ENCODE measurements at places on chromosomes 6 and 20.

GRCh38 chr6:41777551-41778285 lies 2.0 kb downstream of the FRS3 start:
- DNase-seq: no peak

- no peak for DNase-seq
These were observed 9.2 kb downstream of the SPATA2 start for GRCh38 chr20:49906101-49906604.

GRCh38 chr6:16901306-16901705 lies 140.0 kb upstream of the ATXN1 start:
- no peak for DNase-seq

DNA sequence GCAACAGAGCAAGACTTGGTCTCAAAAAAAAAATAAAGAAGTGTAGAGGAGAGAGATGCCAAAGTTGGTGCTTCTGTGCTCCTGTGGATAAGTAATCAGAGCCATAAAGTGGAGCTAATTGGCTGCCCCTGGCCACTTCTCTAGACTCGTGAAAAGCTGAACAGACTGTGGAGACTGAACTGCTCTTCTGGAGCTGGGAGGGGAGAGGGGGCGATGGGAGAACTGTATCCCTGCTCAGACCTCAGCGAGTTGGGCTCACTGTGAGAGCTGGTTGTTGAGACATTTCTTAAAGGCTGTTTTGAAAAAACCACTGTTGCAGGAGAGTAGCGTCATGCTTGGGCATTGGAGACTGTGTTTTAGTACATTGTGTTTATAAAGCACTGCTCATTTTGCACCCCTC lies 125.7 kb downstream of the TCP11 start:
- no peak for DNase-seq

- no peak for DNase-seq
These were observed 608.9 kb downstream of the PRKN start for GRCh38 chr6:162118706-162119105.

DNA sequence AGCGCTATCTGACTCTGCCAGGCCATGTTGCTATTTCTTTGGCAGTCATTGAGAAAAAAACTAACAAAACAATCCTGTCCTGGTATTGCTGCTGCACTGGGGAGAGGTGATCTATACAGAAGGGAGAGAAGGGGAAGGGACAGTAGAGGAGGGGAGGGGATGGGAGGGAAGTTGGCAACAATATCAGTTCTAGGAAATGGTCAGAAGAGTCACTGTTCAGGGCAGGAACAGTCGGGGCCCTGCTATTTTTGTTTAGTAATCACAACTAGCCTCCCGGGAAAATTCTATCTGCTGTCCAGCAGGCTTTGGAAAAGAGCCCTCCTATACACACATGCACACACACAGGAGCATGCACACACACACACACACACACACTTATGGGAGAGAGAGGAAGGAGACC lies 142.3 kb upstream of the CARMIL1 start:
- no peak for DNase-seq

DNA sequence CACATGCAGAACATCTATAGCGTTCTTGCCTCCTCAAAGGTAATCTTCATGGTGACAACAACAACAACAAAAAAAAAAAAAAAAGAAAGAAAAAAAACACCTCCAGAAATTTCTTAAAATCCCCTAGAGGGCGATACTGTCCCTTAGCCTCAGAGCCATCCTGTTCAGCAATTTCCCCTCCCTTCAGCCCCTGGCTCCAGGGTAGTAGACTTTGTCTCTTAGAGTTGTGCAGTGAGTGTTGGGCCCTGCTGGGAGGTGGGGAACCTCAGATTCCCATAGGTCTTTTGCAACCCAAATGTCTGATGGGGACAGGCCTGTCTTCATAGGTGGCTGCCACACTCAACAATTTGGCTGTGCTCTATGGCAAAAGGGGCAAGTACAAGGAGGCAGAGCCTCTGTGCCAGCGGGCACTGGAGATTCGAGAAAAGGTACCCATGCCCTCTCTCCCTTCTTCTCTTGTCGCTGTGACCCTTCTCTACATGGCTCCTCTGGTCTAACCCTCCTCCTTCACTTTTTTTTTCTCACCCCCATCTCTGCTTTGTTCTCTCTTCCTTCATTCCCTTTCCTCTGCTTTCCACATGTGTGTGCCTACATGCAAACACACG lies 6.0 kb upstream of the PTK7 start:
- DNase-seq: no peak

DNA sequence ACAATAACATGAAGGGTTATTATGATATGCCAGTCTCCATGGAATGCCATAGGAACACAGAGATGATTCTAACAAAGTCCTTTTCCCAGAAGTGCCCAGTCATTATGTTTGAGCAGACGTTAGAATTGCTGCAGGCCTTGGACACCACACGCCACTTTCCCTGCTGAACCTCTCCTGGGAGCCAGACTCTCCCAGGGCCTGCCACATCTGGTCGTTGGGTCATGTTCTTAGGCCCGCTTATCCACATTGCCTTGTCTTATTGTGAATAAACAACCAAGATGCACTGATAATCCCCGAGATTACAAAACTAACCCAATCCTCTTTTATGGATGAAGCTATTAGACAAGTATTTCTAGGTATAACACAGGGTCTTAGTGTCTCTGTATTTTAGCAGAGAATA lies 276.5 kb upstream of the CITED2 start:
- no peak for DNase-seq

- no peak for DNase-seq
These were observed 22.3 kb upstream of the KCNK16 start for GRCh38 chr6:39344821-39345280.

DNA sequence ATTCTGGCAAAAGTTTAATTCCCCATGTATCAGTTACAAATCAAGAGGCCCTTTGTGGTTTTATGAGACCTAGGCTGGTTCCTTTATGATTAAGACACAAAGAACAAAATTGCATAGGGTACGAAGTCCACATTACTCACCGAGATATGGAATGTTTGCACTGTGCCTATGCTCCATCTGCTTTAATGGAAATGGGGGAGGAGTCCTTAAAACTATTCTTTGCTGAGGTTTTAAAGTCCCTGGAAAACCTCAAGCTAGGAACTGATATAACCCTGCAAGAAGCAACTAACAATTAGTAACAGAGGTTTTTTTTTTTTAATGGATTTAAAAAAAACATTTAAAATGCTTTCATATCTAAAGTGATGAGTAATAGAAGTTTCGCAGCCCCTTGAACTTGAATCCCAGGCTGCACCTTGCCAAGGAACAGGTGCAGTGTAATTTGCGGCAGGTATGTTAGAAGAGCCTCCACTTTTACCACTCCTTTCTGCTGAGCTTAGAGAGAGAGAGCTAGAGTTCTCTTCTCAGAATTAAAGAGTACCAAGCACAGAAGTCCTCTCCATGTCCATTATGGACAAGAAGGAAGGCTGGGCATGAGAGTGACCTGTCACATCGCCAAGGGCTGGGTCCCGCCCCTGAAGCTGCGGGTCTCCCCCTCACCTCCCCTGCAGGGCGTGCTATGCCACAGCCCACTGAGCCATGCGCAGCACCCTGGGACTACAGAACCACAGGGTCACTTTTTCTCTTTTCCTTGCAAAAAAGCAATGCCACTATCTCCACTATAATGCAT lies 2.3 kb downstream of the SERPINB1 start:
- no peak for DNase-seq

- DNase-seq: no peak
These were observed 15.4 kb downstream of the RANBP9 start for GRCh38 chr6:13696226-13696625.

DNA sequence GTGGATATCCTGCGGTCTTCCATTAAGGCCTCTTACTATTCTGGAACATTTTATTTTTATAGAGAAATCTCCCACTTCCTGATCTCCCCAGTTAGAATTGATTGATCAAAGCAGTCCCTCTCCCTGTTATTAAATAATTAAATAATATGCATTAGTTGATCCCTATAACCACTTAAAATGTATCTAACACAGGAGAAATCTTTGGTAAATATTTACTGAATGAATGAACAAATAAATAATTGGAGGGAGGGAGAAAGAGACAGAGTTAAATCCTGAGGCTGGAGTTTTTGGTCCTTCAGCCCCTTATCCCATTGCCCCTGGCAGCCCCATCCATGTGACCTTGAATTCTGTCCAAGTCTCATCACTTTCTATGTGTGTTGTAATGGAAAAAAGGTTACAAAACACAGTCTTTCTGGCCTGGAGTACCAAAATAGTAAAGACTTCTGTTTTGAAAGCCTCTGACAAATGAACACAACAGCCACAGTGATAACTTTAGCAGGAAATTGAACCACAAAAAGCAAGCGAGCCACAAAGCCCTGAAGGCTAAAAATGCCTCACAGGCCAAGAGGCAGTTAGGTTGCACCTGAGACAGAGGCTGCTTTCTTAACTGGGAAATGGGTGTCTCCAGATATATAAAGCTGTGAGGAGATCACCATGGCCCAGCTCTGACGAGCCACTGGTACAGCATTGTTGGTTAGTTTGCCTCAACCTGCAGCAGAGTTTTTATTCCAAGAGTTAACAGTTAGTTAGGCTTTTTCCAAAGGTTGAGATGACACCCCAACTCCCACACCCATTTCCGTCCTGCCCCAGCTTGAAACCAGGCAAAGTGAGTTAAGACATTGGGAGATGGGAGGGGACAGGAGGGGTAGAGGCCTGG lies 11.3 kb downstream of the NT5E start:
- DNase-seq: no peak

GRCh38 chr6:71887744-71888230 lies 1.4 kb downstream of the RIMS1 start:
- no peak for DNase-seq

GRCh38 chr6:159445351-159445750 lies 247.7 kb downstream of the SOD2 start:
- DNase-seq: no peak

- DNase-seq: no peak
These were observed 41.1 kb upstream of the ZNF831 start for GRCh38 chr20:59122566-59122919.

DNA sequence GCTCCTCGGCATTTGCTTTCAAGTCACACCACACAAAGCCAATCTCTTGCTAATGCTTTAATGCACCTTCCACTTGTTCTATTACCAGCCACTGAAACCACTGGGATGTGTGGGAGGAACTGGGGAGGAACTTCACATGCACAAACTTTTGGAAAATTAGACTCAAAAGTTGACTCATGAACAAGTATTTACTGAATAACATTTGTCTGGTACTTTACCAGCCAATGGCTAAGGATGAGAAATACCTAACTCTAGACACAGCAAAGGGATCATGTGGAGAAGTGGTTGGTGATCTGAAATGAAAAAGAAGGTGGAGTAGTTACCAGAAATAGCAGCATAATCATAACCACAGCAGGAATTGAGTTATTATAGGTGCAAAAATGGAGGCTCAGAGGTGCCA lies 554.0 kb upstream of the NOX3 start:
- DNase-seq: no peak

DNA sequence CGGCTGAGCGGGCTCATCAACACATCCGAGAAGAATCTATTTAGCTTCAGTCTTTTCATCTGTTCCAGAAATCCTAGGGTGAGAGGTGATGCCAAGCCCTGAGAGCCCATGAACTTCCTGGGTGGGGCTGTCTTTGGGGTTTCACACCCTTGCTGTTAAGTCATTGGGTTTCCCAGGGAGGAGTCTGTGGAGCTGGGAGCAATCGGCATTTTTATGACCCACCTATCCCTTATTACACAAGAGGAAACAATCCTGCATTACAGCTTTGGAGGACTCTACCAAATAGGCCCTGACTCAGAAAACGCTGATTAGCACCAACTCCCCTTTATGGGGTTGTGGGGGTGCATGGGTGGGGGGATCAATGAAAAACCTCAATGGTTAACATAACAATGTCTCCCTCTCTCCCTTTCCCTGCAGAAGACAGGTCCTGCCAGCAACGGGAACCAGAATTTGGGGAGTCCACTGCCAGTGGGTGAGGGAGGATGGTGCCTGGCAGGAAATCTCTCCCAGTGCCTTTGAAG lies 46.3 kb downstream of the EZR start:
- no peak for DNase-seq

DNA sequence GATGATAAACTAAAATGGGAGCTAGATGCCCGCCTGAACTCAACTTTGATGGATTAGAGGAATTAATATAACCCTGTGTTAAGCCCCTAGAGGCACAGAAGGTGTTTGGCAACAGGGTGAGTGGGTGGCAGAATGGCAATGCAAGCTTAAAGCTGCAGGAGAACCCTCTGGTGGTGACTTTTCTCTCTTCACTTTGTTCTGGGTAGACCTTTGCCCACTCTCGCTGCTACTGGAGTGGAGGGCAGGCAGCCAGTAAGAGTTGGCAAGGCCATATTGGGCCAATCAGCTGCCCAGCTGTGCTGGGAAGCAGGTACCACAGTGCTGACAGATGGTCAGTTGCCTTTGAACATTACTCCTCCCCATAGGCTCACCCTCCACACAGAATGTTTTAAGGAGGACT lies 468.2 kb downstream of the MMUT start:
- no peak for DNase-seq

GRCh38 chr20:39960522-39961428 lies 728.3 kb downstream of the MAFB start:
- DNase-seq: peak; percentile 57

DNA sequence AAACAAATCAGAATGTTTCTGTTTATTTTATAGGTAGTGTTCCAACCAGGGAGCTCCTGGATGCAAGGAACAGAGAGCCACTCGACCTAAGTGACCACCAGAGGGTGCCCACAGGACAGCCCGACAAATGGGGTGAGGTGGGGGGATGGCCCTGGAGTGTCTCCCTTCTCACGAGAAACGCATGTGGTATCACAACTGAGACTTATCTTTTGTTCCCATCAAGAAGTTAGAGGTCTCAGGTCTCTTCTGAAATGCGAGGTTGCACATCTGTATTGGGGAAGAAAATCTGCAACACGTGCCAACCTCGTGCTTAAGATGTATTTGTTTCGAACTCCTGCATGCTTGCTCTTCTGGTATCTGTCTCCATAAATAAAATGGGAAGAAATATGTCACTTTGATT lies 104.0 kb downstream of the ISM1 start:
- no peak for DNase-seq

DNA sequence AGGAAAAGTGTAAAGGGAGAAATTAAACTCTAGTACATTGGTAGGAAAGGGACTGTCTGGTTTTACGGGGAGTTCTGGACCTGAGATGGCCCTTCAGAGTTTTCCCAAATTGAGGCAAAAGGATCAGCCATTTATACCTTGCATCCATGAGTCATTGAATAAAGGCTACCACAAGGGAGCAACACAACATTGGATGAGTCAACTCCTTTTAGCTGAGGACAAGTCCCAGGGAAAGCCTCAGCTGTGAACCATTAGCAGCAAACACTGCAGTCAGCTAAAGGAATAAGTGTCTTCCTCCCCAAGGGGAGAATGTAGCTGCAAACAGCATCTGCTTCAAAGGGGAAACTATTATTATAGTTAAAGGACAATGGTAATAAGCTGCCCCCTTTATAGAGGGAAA lies 468.7 kb upstream of the ID4 start:
- DNase-seq: no peak

GRCh38 chr20:6686171-6686570 lies 81.3 kb upstream of the BMP2 start:
- DNase-seq: no peak

GRCh38 chr20:24912397-24913075 lies 36.5 kb upstream of the CST7 start:
- no peak for DNase-seq

Measured in NCI-H524 (cell line).